Esophagus squamous epithelium (tissue), 5 donors: ENCODE measurements at places on chromosomes 3 and 15.

GRCh38 chr3:133162670-133163305 is 124.6 kb downstream of the TMEM108 start:
- DNase-seq: no peak

- no peak for DNase-seq
These were observed 10.8 kb upstream of the PDIA3 start for GRCh38 chr15:43735416-43735815.

- DNase-seq: no peak
These were observed 97.0 kb downstream of the MYLK start for GRCh38 chr3:123787133-123787532.

- DNase-seq: no peak
These were observed 14.6 kb downstream of the TRAIP start for GRCh38 chr3:49841806-49842205.

DNA sequence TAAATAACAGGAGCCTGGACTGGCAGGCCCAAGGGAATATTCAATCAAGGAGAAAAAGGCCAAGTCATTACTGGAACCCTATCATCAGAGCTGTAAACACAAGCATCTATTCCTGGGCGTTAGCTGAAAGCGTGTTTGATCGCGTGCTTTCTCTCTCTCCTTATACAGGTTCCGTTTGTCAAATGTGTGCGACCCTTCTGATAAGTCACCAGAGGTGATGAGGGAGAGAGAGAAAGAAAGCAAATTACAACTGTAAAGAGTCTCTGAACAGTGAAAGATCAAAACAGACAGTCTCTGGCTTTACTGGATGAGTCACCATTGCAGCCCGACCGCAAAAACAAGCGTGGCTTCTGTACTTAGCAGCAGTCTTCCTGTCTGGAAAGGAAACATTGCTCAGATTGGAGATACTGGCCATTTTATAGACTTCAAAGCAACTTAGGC is 39.5 kb upstream of the TPRG1 start:
- no peak for DNase-seq

- no peak for DNase-seq
These were observed 586.9 kb upstream of the DPPA4 start for GRCh38 chr3:109924196-109924595.

- DNase-seq: no peak
These were observed 576.4 kb upstream of the ROBO2 start for GRCh38 chr3:76463501-76463900.

- DNase-seq: no peak
These were observed 70.1 kb downstream of the HERC1 start for GRCh38 chr15:63763476-63764123.
